SK-N-MC (cell line): ENCODE measurements at places on chromosomes 2 and 18.

DNA sequence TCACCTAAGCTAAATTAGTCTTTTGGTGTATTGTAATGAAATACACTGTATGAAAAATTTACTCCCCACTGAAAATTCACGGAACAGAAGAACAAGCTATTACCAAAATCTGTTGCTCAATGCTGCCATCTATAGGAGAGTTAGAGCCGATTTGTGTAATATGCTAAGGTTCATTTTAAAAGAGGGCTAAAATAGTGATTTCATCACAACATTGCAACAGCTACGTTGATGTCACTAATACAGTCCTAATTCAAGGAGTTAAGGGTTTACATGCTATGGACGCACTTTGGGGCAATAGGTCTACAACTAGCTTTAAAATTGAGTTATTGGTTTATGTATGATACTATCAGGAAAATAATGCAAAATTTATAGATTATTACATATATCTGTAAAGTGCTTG is 3.0 kb upstream of the IRS1 start:
- DNase-seq: peak; percentile 80

GRCh38 chr18:44119607-44120006 is 561.1 kb upstream of the SETBP1 start:
- no peak for DNase-seq

GRCh38 chr2:224058048-224058775 is 19.1 kb upstream of the SERPINE2 start:
- DNase-seq: no peak

DNA sequence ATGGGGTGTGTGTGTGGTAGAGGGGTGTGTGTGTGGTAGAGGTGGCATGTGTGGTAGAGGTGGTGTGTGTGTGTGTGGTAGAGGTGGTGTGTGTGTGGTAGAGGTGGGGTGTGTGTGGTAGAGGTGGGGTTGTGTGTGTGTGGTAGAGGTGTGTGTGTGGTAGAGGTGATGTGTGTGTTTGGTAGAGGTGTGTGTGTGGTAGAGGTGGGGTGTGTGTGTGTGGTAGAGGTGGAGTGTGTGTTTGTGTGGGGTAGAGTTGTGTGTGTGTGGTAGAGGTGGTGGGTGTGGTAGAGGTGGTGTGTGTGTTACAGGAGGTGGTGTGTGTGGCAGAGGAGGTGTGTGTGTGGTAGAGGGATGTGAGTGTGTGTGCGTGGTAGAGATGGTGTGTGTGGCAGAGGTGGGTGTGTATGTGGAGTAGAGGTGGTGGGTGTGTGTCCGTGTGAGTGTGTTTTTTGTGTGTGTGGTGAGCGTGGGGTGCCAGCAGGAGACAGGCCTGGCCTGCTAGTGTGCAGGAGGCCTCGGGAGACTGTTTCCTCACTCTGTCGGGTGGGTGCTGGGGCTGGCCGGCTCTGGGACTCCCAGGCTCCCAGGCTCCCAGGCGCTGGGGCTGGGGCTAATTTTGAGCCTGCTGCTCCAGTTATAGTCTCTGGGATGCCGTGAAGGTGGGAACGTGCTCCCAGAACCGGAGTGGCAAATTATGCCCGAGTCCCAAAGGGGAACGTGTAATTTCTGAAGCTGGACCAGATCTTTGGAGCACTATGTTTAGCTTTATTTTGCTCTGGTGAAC is 165.2 kb downstream of the DYSF start:
- DNase-seq: no peak

DNA sequence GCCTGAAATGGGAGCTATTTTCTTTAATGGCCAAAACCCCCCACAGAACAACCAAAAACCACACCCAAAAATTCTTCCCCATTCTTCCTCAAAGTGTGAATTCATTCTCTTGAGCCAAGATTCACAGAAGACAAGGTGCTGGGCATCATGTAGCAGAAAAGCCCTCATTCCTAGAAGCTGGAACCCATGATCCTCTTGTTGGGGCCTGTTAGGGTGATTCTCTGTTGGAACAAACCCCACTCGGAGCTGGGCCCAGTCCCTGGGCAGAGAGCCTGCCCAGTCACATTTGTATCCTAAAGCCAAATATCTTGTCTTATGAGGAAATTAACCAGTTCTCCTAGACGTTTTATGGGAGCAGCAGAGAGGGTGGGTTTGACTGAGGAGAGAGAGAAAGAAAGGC is 22.8 kb upstream of the VPS4B start:
- DNase-seq: no peak

DNA sequence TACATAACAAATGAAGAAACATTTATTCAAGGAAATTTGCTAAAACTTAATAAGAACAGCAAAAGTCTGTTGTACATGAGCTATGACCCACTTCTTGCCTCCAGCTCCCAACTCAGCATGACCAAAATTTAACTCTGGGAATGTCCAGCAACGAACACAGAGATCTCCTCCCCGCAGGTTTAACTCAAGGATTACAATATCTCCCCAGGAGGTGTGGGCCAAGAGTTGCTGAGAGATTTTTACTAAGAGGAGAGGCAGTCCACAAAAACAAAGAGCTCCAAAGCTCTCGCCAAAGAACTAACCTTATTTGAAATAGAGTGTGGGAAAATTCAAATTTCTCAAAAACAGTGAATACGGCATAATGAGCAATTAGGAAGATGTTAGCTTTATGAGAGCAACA is 318.5 kb downstream of the GRB14 start:
- no peak for DNase-seq

- DNase-seq: no peak
These were observed 8.1 kb upstream of the BOLA3 start for GRCh38 chr2:74155830-74156229.

DNA sequence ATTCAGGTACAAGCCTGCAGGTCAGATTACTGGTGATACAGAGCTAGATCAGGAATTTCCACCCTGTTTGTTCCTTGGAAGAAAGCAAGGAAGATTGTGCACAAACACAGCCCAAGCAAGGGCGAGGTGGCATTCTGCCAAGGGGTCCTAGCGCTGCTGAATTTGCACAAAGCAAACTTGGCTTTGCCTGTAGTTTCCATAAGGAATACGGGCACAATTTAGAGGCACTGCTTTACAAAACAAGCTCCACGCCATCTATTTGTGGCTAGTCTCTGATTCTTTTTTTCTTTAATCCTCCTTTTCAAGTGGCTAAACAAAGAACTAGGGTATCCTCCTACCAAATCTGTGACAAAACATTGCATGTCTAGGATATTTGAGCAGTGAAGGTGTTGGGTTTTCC is 195.5 kb upstream of the ACVR2A start:
- no peak for DNase-seq

DNA sequence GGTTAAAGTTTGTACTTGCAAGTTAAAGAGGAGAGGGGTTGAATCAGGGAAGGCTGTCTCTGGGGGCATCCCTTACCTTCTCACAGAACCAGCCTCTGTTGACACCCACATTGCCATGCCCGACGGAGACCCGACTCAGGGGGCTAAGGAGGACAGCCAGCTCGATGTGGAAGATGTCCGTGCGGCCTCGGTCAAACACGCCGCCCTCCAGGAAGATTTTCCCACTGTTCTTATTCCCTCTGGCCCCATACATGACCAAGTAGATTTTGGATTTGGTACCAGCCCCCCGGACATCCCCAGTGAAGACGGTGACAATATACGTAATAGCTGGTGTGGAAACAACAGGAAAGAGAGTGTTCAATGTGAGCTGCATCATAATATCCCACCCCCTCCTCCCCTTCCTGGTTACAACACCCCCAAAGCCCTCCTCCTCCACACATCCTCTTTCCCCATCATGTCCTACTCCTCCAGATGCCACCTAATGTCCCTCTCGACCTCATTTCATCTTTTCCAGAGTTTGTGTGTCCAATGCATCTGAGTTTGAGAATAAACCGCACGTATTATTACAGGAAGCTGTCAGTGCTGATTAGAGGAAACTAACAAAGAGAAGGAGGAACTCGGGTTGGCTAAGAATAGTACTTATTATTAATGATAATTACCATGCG is 55.7 kb downstream of the LOXHD1 start:
- DNase-seq: peak; percentile 87

GRCh38 chr2:210541290-210541902 is 15.0 kb upstream of the CPS1 start:
- no peak for DNase-seq

GRCh38 chr2:216742411-216742810 is 47.1 kb upstream of the IGFBP5 start:
- no peak for DNase-seq

GRCh38 chr2:168541858-168542257 is 85.8 kb downstream of the CERS6 start:
- no peak for DNase-seq

- DNase-seq: peak; percentile 10
These were observed 218.1 kb downstream of the TPGS2 start for GRCh38 chr18:36610661-36611060.

DNA sequence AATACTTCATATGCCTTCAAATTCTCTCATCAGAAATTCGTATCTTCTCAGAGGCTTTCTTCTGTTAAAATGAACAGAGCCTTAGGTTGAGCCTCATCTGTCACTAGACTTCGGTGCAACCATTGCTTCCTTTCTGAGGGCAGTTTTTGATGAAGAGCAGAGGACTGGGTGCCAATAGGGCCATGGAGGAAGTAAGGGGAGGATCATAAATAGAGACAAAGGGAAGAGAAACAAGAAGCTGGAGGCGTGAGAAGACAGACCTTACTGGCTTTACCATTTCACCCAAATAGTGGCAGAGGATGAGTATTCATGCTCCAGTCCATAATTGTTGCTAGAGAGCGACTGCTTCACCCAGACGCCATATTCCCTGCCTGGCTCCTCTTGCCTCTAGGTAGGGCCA is 215.6 kb upstream of the PKDCC start:
- DNase-seq: no peak

- DNase-seq: no peak
These were observed 38.3 kb upstream of the GREB1L start for GRCh38 chr18:21203542-21204241.

GRCh38 chr2:189336276-189336975 is 104.8 kb upstream of the WDR75 start:
- DNase-seq: no peak

GRCh38 chr18:12288403-12288755 is 19.7 kb upstream of the TUBB6 start:
- no peak for DNase-seq

- DNase-seq: no peak
These were observed 21.6 kb downstream of the ZSWIM2 start for GRCh38 chr2:186827411-186827810.

DNA sequence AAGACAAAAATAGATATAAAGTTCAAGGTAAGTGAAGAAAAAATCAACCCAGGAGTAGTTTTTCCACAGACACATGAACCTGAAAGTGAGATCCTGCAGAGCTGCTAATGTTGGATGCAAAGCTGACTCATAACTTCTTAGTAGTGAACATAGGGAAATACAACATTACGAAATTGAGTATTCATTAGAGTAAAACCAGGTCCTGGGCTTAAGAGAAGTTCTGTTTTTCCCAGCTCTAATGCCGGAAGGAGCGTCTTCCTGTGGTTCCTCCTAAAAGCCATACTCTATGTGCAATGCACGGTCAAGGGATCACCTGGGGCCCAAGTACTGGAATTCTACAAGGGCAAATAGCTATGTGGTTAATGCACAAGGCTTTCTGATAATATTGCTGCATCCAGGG is 141.7 kb downstream of the RBMS1 start:
- DNase-seq: no peak

- DNase-seq: no peak
These were observed 46.6 kb downstream of the FSIP2 start for GRCh38 chr2:185785156-185785555.

- no peak for DNase-seq
These were observed 583 bp upstream of the CD226 start for GRCh38 chr18:69948256-69948655.

DNA sequence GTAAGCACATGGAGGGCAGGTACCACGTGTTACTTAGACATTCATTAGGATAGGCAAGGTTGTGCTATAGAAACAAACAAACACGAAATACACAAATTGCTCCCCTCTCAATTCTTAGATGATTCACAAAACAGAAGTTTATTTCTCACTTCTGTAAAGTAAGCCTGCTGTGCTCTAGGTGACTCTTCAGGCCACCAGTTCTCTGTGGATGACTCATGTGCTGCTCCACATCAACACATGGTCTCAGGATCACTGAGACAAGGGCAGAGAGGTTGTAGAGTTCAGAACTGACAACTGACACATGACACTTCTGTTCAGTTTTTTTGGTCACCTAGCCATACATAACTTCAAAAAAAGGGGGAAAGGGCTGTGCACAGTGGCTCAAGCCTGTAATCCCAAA is 70.6 kb downstream of the DAW1 start:
- no peak for DNase-seq
